ENCODE measurements at places on chromosomes 11 and 22.

- no peak for DNase-seq
Observed at GRCh38 chr22:22030493-22031182, 48.1 kb upstream of the TOP3B start.

DNA sequence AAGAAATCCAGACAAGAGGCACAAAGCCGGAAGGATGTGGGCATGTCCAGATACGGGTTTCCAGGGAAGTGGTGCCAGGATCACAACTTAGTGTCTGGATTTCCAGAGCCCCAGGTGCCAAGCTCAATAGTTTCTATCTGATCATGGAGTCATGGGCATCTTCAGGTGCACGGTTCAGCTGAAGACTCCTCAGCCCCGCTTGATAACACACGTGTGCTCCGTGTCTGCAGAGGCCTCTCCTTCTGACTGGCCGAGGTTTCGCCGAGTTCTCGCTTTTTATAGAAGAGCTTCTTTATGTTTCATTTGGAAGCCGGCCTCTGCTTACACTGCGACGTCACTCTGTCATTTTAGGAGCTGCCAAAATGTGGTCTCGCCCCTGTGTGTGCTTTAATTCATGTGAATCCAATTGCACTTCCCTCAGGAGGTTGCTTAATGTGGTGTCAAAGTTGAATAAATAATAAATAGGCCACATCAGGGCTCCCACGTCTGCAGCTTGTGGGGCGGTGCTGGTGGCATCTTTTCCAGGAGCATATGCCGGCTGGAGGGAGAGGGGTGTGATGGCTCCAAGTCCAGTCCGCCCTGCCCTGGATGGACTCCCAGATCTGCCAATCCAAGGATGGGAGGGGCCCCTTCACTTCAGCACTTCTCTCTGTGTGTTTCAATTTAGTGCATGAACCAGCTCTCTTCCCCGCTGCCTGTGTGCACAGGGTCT is 1410.8 kb downstream of the TBC1D22A start:
- DNase-seq: no peak

DNA sequence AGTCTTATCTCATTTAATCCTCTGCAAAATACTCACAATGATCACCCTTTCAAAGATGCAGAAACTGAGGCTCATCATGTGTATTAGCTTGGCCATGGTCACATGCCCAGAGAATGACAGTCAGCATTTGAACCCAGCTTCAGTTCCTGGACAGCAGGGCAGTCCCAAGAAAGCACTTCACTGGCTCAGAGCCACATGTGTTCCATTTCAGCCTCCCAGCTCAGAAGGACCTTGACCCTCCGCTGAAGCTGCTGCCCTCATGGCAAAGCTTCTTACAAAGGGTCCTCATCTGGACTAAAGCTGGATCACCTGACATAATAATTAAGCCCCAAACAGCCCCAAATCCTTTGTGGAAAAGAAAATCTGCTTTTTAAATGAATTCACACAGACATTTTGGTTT is 37.0 kb downstream of the TENM4 start:
- no peak for DNase-seq

DNA sequence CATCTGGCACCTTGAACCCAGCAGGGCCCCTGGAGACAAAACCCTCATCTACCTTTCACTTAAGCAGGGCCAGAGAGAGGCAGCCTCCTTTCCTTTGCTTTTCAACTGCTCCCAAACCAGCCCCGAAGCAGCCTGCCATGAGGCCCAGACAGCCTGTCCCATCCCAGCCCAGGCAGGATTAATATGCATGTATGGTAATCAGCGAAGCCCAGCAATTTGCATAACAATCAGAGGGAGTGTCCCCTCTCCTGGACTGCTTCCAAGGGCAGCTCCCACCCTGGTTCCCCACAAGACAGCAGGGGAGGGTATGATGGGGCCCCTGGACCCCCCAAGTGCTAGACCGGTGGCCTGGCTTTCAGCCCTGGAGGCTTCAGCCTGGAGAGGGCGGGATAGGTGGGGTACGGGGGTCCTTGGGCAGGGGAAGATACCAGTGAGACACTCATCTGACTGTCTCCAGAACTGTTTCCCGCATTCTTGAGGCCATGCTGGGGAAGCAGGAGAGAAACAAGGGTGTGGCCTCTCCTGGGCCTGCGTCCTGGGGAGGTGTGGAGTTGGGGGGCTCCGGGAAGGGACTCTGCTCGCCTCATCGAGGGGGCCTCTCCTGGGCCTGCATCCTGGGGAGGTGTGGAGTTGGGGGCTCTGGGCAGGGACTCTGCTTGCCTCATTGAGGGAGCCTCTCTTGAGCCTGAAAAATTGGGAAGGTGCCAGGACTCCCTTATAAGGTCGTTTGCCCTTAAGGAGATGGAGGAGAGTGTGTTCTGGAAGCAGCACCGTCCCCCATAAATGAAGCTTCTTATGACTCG is 93.2 kb upstream of the PRR5 start:
- DNase-seq: no peak
